Activated T-helper 1 cell treated with anti-CD3 and anti-CD28 coated beads, Interleukin-12 subunit alpha, Interleukin-12 subunit beta, Interleukin-2, Interleukin-4 antibody, amounts not matched to agents 30 ng/mL and 10 ng/mL and 1 ng/mL, durations not matched to agents 14 hours and 24 hours and 36 hours (primary cell): ENCODE measurements at places on chromosomes 12 and 14. TPM values are rescaled to one million over a fixed set of nuclear protein-coding genes. Genes with fewer than 3 reads are reported as not detected.

GRCh38 chr12:116524964-116525379 is 34.2 kb upstream of the MAP1LC3B2 start:
- no peak for DNase-seq

- no peak for DNase-seq
Observed at GRCh38 chr12:89663577-89664357, 44.9 kb downstream of the ATP2B1 start.

DNA sequence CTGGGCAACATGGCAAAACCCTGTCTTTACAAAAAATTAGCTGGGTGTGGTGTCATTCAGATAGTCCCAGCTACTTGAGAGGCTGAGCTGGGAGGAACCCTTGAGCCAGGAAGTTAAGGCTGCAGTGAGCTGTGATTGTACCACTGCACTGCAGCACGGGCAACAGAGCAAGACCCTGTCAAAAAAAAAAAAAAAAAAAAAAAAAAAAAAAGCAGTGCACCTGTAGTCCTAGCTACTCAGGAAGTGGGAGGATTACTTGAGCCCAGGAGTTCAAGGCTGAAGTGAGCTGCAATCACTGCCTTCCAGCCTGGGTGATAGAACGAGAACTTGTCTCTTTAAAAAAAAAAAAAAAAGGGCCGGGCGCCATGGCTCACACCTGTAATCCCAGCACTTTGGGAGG is 5.6 kb downstream of the REM2 start:
- DNase-seq, result no peak

DNA sequence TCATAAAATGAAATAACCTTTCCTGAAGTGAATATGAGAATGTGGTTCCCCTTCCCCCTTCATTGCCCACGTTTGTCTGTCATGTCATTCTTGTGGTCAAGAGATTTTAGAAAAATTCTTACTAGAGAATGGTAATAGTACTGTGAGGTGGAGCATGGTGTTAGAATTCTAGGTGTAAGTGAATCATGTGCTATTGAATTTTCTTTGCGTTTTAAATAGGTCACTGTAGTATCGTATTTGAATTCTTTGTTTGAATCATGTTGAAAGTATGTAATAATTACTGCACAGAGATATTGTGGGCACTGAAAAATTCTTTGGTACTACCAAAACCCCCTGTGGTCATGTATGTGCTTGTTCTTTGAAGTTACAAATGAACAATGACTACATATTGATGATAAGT is 49.9 kb downstream of the FUT8 start:
- DNase-seq, result no peak

- DNase-seq, result no peak
Observed at GRCh38 chr14:104704252-104704651, 14.8 kb downstream of the INF2 start.

- no peak for DNase-seq
Observed at GRCh38 chr14:104984056-104984894, 1.3 kb upstream of the CLBA1 start.

DNA sequence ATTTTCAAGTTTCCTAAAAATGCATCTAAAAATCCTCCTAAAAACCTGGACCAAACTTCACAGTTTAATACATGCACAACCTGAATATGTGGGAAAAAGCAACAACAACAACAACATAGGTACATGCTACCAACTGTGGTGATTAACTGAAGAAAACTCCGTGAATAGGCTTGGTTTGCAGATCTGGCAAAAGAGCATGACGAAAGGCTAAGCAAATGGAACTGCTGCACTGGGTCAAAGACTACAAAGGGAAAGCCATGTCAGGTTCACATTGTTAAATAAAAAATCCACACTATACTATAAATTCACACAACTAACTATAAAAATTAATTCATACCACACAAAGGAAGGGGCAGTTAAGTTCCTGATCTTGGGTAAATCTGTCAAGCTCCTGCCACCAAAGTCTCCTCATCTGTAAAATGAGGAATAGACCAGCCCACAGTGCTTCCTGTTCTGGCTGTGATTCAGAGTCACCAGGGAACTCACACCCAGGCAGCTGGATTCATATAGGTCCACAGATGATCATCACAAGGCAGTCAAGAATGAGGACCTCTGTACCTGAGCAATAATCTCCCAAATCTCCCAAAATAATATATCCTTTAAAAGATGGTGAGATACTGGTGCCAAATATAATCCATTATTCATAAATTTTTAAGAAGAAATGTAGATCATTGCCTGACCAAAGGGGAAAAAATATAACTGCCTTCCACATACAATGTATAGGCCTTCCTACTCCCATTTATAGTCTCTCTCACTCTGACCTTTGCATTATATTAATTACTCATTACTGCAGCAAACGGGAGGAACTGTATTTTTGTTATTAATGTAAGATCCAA is 7.0 kb downstream of the CORO1C start:
- no peak for DNase-seq

DNA sequence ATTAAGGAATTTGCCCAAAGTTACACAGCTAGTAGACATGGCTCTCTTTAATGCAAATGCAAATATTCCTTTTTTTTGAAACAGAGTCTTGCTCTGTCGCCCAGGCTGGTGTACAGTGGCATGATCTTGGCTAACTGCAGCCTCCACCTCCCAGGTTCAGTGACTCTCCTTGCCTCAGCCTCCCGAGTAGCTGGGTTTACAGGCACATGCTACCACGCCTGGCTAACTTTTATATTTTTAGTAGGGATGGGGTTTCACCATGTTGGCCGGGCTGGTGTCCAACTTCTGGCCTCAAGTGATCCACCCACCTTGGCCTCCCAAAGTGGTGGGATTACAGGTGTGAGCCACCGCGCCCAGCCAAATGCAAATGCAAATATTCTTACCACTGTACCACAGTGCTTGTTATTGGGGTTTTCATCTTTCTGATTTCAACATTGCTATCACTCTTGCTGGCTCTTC is 24.5 kb upstream of the HIGD1C start:
- no peak for DNase-seq

DNA sequence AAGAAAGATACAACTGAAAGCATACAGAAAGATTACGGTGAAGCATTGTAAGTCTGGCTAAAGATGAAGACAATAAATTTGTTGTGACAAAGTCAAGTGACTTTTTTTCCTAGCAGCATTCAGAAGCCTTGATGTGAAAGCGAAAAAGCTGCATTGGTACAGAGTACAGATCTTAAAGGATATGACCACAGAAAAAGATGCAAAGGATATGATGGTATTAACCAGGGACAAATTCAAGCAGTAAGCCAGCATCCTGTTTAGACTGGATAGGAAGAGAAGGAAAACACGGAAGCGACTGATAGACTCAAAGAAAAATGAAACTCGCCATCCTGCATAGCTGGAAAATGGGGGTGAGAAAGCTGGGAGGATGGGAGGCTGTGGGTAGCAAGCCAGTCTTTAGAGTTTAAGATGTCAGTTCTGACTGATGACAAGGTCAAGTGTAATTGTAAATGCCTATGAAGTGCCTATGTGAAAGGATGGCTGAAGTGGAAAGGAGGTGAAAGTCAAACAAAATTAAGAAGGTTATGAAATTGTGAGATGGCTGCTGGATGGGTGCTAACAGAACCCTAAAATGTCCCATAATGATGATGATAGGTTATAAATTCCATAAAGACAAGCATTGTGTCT is 92.4 kb downstream of the PHLDA1 start:
- DNase-seq, result no peak

DNA sequence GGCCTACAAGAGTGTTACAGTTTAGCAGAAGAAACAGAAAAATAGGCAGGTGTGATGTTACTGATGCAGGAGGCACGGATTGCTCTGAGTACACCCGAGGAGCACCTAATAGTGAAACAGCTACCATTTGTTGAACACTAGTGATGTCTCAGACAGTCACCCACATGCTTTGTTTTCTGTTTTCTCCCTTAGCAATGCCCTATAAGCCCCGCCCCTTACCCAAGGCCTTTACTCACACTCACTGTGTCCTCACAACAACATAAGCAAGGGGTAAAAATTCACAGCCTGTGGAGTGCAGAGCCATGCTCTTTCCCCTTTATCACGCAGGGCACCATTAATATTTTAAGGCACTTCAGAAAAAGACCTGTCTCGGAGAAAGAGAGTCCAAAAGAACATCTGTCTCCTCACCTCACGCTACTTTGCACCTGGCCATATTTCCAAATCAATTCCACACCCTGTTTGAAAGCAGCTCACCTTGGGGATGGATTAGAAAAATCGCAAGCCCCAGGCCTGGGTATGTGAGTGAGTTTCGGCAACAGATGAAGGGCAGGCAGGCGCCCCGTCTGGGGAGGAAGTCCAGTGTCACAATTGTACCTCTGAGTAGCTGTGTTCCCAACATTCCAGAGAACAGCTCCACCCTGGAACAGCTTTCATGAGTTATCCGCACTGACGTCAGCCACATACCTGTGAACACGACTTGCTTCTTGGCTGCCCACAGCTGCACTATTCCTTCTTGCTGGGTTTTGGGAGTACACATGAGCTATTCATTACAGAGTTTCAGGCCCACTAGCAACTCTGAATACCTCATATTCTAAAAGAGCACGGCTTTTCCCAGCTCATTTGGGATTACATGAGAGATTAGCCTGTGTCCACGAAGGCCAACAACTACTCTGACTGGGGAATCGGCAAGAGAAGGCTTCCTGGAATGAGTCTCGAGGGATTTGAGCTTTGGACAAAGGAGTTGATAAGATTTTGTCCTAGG is 26.0 kb downstream of the MAPK1IP1L start:
- DNase-seq, result no peak

GRCh38 chr12:125029761-125030358 is 35.4 kb upstream of the AACS start:
- DNase-seq, result no peak

Gene SAMD15
- 0.29 and 1.1 TPM in 2 replicates for total RNA-seq

Gene NELL2
- 11.5 and 16.4 TPM in 2 replicates for total RNA-seq

Gene TAS2R30
- total RNA-seq, result 3.8 and 4.5 TPM in 2 replicates
